SIG-M5 (cell line): ENCODE measurements at places on chromosomes 2 and 18.

DNA sequence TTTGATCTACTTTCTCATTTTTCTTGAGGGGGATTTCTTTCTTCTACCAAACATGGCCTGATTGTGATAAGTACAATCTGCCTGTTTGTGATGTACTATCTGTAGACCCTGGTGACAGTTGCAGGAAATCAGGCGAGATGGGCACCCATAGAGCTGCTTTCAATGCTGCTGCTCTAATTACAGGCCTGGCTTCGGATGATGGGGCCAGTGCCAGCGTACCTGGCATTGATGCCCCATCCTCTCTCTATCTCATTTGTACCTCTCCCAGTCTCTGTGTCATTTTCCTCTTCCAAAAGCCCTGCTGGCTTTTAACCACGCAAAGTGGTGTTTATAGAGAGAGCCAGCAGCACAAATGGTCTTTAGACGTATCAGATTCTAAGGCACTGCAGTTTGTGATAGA lies 69.9 kb downstream of the KCTD18 start:
- no peak for DNase-seq

DNA sequence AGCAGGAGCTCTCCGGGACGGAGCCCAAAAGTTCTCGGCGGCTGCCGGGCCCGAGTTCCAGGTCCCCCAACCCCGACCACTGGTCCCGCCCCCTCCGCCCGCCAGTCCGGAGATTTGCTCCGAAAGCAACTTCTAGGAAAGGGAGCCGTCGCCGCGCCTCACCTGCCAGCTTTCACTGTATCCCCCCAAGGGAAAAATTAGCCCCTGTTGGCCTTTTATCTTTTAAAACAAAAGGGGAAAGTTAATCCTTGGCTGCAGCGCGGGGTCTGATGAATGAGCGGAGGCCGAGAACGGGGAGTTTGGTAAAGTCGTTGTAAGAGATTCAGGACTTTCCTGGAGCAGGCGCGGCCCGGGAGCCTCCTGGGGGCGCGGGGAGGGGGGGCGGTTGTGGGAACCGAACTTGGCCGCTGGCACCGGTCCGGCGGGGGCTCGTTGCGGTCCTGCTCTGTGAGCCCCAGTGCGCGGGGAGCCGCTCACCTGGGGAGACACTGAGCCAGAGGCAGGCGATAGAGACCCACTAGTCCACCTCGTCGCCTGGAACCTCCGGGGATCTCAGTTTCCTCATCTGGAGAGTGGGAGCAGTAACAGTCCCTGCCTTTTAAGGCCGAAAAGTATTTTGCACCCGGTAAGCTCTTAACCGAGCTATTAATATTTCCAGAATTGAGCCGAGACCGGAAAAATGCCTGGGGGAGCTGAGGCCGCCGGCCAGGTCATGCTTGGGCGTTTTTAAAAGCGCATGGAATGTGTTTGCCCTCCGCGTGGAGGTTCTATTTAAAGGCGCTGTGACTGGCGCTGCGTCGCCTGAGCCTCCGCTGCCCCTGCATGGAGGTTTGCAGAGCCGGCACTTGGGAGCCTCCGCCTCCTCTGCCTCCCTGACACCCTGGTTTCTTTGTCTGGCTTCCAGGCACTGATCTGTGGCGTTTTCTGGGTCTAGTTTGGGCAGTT lies 1.1 kb downstream of the EFHD1 start:
- DNase-seq, result no peak

- DNase-seq, result no peak
Measured at GRCh38 chr2:190896477-190896876, 15.9 kb downstream of the GLS start.

DNA sequence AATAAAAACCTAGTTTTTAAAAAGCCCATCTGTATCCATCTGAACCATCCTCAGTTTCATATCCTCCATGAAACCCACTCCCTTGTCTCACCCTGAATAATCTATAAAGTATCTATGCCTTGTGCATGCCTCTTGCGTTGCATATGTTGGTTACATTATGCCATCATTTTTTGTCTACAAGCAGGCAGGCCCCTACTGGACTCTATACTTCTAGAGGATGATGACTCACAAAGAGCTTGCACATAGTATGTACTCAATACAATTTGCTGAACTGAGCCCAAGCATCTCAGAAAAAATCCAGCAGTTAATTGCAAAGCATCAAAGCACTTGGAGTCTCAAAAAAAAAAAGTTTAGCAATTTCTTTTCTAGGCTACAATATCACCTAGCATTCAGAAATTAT lies 95.6 kb downstream of the DYM start:
- no peak for DNase-seq

DNA sequence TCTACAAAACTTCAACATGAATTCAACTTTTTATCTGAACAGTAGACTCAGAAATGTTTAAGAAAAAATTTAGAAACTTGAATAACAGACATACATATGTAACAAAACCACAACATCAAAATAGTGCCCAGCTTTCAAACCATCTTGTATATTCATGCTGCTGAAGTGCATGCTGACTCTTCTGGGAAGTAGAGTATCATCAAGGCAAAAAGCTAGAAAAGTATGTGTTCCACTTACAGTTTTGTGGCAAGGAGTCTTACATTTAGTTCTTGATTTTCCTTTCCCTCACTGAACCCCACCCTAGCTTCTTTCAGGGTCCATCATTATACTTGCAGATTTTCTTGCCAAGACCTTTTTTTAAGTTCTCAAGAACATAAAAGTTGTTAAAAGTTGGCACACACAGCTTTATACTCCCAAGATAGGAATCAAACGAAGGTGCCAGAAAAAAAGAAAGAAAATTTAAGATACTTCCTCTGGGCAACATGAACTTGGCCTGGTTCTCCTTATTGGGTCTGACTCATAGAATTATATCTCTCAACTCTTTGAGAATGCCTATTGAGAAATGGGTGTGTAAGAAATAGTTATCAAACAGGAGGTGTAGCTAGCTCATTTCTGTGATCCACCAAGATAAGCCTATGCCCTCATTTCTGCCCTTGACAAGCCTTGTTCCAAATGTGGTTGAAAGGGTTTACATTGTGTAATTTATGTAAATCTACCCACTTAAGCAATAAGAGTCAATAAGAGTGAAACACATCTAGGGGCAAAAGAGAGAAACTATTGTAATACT lies 667.6 kb upstream of the ACVR2A start:
- DNase-seq, result no peak

GRCh38 chr2:74502147-74502719 lies 2.8 kb upstream of the LBX2 start:
- DNase-seq, result no peak

GRCh38 chr18:42446195-42446594 lies 491.2 kb downstream of the PIK3C3 start:
- no peak for DNase-seq

DNA sequence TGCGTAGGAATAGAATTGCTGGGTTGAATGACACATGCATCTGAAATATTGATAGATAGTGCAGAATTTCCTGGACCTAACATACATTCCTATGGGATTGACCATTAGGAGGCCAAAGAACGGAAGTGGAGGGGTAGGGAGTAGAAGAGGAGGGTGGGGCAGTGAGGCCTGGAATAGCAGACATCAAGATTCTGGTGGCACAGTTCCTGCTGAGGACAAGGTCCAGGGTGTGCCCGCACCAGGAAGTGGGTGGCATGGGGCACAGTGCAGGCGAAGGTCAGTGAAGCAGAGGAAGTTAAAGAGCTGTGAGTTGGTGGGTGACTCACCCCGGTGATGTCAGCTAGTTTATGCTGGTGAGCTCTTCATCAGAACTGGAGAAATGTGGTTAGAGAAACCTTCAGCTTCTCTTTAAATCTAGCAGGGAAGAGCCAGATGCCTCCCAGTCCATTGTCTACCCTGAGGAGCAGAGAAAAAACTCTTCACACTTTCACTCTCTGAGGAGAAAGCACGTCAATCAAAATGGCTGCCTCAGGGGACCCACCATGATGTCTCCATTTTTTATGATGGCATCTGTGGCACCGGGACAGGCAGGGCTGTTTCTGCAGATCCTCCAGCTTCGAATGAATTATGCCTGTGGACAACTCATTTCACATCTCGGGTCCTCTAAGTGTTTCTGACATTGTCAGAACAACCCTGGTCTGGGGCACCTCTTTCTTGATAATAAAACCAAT lies 55.9 kb upstream of the CTLA4 start:
- DNase-seq, result peak; percentile 47

DNA sequence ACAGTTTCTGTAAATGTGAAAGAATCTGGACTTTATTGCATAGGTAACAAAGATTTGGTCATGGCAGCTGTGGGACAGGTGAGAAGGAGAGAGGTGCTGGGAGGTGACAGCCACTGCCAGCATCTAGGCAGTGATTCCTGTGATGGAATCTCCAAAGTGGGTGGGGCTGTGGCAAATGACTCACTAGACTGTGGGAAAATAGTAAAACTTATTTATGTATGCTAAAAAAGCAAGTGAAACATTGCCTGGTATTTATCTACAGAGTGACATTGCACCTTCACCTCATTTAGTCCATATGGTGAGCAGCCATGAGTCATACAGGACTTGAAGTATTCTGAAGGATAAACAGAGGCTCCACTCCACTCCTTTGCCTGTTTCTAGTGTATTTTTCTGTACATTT lies 145.3 kb upstream of the MEX3C start:
- no peak for DNase-seq

- DNase-seq, result no peak
Measured at GRCh38 chr2:65032019-65032975, 23.9 kb upstream of the CEP68 start.

DNA sequence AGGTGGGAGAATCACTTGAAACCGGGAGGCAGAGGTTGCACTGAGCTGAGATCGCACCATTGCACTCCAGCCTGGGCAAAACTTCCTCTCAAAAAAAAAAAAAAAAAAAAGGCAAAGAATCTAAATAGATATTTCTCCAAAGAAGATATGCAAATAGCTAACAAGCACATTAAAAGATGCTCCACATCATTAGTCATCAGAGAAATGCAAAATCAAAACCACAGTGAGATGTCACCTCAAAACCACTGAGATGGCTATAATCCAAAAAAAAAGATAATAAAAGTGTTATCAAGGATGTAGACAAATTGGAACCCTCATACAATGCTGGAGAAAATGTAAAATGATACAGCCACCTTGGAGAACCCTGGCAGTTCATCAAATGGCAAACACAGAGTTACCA lies 8.4 kb downstream of the ST8SIA5 start:
- no peak for DNase-seq

- DNase-seq, result no peak
Measured at GRCh38 chr18:34299828-34300227, 75.1 kb upstream of the NOL4 start.

DNA sequence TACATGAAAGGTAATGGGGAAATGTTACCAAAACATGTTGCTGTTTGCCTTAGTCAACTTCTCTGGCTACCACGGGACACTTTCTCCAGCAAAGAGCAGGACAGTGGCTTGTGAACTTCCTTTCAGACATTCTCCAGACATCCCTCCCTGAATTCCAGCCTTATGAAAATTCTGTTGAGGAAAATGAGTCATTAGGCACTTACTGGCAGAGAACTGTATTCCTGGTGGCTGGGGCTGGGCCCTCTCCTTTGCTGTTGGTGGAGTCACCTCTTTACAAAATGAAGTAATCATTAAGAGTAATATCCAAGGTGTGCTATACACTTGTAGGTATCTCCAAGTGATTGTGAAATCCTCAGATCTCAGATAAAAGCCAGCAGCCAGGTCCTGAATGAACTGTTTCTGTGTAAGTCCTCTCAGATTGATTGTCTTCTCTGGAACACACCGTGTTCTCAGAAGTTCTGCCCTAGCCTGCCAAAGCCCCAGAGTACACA lies 1.3 kb upstream of the FAP start:
- DNase-seq, result no peak

DNA sequence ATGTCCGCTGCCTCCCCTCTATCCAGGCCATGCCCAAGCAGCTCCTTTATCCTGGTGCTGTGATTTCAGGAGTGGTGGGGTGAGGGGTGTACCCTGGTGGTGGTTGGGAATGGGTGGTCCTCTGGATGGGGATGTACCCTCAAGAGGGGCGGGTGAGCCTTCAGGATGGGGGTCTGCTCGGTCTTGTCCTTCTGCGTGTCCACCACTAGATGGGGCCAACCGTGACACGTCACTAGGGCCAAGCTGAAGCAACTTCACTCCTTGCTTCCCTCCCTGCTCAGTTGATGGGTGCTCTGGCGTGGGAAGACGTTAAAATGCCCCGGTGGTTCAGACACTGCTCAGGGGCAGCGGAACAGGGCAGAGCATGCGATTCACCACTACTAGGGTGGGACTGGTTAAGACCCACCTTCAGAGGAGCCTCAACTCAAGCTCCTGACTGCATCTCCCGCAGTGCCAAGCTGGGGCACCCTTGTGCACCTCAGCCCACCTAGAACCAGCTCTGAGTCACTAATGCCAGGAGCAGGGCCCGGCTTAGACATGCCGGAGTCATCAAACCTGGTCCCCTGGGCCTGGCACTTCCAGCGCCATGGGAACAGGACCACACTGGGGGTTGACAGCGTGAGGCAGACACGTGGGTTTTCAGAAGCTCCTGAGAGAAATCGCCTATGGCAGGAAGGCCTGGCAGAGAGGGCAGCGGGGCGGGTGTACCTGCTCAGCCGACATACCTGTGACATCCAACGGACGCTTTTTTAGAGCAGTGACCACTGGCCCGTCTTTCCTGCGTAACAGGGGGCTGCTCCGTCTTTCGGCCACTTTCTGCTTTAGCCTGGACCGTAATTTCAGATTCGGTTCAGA lies 256.7 kb downstream of the HDAC4 start:
- no peak for DNase-seq

- no peak for DNase-seq
Measured at GRCh38 chr18:48805826-48806535, 144.8 kb downstream of the SMAD7 start.

- DNase-seq, result no peak
Measured at GRCh38 chr2:233079473-233079877, 19.3 kb downstream of the INPP5D start.

GRCh38 chr18:46387441-46388131 lies 269.4 kb downstream of the LOXHD1 start:
- no peak for DNase-seq

- no peak for DNase-seq
Measured at GRCh38 chr18:9403795-9404564, 69.4 kb downstream of the TWSG1 start.

DNA sequence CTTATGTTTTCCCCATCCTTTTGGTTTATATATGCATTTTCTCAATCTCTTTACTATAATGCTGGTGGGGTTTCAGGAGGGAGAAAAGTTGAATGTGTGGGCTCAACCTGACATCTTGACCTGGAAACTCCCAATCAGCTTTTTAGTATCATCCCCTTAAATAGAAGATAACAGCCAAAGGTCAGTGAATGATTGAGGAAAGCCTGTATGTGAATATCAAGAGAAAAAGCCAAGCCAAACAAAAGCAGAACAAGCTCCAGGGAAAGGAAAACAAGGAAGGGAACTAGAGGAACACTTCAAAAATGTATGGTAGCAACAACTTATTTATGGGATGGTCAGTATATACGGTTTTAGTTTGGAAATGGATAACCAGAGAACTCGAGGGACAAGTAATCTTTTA lies 28.3 kb upstream of the ATOH8 start:
- DNase-seq, result no peak

- no peak for DNase-seq
Measured at GRCh38 chr2:232951891-232952290, 61.2 kb downstream of the NGEF start.

DNA sequence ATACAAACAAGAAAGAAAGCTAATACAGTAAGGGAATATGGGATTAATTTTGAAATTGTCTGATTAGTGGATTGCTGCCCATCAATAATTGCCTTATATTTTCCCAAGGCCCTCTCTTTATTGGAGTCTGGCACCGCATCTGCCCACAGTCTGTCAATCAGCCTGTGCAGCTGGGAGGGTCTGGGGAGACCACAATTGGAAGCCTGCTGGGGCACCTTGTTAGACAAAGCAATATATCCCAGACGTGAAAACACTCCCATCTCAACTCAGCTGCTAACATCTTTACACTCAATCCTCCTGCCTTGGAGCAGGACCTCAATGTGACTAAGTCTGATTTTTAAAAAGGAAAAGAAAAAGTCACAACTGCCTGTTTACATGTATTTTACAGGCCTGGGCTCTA lies 258.6 kb downstream of the SRBD1 start:
- no peak for DNase-seq
